ENCODE measurements at places on chromosomes 4 and X.
A peak's percentile ranks its signal among the peaks of the same experiment; 100 is the strongest.

DNA sequence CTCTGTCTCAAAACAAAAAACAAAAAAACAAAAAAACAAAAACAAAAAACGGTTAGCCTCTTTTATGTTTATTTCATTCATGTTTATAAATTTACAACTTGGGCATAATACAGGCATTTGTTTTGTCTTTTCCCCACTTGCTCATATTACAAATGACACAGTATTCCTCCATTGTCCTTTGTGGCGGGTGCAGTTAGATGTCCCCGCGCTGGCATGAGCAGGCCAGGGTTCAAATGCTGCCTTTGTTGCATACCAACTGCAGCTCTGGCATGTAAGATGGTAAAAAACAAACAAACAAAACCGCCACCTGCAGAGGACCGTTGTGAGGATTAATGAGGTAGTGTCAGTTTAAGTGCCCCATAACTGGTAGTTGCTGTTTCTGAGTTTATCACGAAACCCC, 16.1 kb upstream of the HPF1 start:
- no peak for DNase-seq

GRCh38 chr4:147599769-147600168, 17.4 kb upstream of the TMEM184C start:
- DNase-seq, result no peak

- no peak for DNase-seq
These were observed 640.1 kb upstream of the AADAT start for GRCh38 chr4:170729897-170730296.

GRCh38 chr4:25092139-25092538, 61.4 kb upstream of the LGI2 start:
- DNase-seq, result no peak

GRCh38 chr4:57628004-57628403, 517.8 kb upstream of the IGFBP7 start:
- no peak for DNase-seq

DNA sequence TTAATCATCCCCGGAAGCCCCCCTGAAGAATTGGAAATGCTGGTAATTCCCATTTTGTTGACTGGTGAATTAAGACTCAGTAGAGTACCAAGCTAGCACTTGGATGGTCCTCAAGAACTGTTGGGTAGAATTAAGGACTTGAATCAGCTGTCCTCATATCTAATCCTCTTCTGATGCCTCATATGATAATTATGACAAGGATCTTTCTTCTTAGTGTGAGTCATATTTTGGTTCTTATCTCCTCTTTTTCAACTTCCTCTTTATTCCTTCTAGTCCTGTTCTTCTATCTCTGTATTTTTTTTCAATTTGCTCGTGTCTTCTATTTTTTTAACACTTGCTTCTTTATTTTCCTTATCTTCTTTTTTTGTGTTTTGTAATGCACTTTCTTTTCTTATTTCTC, 206.3 kb upstream of the ANXA3 start:
- DNase-seq, result no peak

DNA sequence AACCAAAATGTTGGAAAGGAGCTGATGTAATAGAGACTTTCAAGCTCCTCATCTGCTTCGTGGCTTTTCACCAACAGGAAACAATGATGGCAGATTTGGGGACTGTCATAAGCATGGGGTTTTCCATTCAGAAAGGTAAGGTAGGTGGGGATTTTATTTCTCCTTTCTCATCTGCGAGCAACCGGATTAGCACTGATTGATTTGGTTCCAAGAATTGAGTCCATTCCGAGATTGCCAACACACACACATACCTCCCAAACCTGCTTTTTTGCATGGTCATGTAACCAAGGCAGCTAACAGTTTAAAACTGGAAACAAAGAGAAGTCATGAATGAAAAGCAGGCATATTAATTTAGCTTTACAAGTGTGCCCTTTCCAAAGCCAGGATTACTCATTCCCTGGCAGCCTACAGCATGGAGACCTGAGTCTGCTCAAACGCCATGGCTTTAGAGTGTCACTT, 63.0 kb upstream of the LNX1 start:
- DNase-seq, result no peak

DNA sequence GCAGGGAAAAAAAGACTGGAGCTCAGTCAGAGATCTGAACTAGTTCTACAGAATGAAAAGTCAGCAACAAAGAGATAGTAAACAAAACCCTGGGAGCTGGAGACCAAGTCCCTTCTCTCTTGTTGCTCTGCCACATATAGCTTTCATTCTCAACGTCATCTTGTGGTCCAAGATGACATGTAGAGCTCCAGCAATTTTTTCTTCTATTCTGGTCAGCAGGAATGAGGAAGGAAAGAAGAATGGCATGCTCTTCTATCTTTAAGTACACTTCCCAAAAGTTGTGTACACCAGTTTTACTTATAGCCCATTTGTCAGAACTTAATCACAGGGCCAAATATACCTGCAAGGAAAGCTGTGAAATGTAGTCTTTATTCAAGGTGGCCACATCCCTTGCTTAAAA, 45.6 kb downstream of the RAP2C start:
- DNase-seq, result no peak

GRCh38 chr4:1683261-1683735, 815 bp downstream of the FAM53A start:
- no peak for DNase-seq

- no peak for DNase-seq
These were observed 36.5 kb downstream of the EFNB1 start for GRCh38 chrX:68865300-68865699.

GRCh38 chrX:10110984-10111363, 45.8 kb upstream of the CLCN4 start:
- no peak for DNase-seq

- DNase-seq, result no peak
These were observed 276.4 kb downstream of the IL15 start for GRCh38 chr4:141912831-141913230.

DNA sequence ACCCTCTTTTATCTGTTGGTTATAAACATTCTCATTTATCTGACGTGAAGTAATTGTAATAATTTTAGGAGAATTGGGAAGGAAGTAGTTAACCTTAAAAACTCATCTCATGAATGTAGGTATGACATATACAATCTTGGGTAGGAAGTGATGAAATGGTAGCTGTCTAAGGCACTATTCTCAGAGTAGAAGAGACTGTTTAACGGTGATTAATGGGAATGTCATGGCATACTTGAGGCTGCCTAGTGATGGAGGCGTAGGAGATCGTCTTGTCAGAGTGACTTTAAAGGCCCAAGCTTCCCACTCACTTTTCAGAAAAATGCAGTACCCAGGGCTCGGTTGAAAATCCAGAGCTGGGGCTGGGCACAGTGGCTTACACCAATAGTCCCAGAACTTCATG, 19.4 kb upstream of the AGA start:
- no peak for DNase-seq

- DNase-seq, result no peak
These were observed 39.8 kb upstream of the MID1 start for GRCh38 chrX:10660171-10660570.

DNA sequence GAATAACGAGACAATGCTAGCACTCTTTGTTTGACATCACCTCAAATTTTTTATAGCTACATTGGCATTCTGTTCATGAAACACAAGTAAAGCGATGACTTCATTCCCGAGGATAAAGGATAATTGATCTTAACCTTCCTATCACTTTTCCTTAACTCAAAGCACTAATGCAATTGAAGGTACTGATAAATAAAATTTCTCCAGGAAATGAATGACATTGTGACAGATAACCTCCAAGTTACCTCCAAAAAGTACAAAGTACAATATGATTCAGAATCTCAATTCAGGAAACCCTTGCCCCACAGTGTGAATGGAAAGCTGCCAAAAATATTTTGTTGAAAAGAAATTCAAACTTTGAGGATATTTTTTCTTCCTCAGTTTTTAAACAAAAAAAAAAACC, 1.8 kb downstream of the PRSS12 start:
- DNase-seq, result no peak

DNA sequence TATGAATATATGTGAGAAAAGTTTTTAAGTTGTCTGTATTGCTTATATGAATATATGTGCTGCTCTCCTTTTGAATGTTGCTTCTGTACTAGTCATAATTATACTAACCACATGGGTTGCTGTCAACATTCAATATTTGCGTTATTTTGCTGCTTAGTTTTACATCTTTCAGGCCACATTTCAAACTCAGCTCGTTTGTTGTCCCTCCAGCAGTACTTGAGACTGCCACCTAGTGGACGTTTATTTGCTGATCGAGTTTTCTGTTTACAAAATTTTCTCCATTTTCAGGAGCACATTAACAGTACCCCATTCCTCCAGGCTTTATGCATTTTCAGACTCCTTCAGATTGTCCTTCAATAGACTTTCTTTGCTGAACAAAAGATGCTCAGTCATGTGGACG, 75.8 kb downstream of the NUDT11 start:
- DNase-seq, result no peak

- DNase-seq, result no peak
These were observed 48.1 kb upstream of the HMX1 start for GRCh38 chr4:8919651-8920288.

GRCh38 chr4:145186729-145187128, 6.3 kb upstream of the OTUD4 start:
- DNase-seq, result no peak

DNA sequence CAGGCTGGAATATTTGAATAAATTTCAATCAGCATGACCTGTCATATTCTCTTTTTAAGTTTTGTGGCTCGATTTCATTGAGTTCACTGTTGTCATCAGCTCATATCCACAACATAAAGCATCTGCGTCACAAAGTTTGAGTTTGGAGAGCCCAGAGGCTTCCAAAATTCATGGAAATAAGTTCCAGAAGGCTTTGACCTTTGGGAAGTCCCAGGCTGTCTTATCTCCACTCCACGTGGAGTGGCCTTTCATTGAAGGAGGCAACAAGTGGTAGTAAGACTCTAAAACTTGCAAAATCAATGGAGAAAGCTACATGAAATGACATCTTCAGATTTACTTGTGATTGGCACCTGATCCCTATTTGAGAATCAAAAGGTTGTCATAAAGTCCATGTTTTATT, 54.1 kb upstream of the UNC5C start:
- no peak for DNase-seq

DNA sequence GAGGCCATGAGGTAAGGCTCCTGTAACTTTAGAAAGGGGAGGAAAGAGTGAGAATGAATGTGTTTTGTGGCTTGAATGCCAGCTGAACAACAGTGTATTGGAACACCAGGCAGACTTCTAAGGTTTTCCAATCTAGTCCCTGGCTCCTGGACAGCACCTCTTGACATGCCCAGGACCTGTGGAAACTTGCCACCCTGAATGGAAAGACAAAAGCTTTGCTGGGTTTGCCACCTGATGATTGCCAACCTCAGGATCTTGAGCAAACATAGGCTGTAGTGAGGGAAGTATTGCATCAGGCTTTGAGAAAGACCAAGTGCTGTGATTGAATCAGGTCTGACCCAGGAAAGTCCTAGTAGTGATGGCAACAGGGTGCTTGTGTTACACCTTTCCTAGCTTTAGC, 1393.1 kb upstream of the DIAPH2 start:
- DNase-seq, result no peak

GRCh38 chr4:43682551-43682950, 766.1 kb downstream of the KCTD8 start:
- no peak for DNase-seq

- DNase-seq, result no peak
These were observed 128.0 kb downstream of the SNCA start for GRCh38 chr4:89708903-89709421.

DNA sequence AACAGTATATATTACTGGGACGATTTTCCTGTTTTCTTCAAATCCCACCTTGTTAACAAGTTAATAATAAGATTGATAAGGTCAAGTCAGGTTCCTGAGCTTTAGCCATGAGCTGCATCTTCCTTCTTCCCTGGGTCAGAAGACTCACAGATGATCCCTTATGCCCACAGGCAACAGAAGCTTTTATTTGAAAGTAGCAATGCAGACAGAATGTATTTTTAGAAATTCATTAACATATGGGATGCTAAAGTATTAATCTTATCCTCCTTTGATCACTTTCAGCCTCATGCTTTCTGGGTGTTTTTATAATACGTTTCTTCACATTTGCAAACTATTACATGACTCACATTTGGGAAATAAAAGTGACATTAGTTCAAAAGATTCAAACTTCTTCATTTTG, 42.0 kb upstream of the MXRA5 start:
- no peak for DNase-seq

- DNase-seq, result no peak
These were observed 123.5 kb upstream of the BMPR1B start for GRCh38 chr4:94634271-94634670.

GRCh38 chrX:38717871-38718270, 83.4 kb upstream of the MID1IP1 start:
- DNase-seq, result peak; percentile 14

GRCh38 chrX:13967636-13968035, 62.1 kb downstream of the GEMIN8 start:
- no peak for DNase-seq

DNA sequence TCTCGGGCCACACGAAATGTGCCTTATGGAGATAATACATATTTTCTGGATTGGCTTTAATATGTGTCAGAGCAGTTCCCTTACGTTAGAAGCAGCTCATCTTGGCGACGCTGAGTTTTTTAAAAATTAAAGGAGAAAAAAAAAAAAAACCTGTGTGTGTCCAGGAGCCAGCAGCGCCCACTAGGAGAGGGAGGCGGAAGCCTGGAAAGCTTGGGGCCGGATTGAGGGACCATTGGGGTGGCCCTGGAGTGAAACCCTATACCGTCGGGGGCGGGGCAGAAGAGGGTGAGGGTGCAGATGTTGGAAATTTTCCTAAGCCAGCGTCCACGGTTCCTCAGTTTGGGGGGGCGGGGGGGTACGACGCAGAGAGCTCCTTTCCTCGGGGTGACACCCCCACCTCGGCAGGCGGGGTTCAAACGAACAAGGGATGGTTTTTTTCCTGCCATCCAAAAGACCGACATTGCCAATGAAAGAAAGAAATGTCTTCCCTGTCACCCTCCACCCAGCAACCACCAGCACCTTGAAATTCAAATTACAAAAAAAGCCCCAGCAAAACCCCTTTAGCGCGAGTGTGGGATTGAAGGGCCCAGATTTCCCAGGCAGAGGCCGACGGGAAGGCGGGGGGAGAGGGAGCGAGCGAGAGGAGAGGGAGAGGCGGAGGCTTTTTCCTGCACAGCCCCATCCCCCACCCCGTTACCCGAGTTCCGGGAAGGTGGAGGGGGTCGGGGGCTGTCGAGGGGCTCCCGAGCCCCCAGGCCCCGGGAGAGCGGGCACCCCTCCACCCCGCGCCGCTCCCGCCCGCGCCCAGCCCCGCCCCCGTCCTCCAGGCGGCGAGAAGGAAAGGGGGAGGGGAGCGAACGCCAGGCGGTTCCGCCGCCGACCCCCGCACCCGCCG, 859 bp downstream of the SMARCA1 start:
- peak; percentile 38 for DNase-seq

DNA sequence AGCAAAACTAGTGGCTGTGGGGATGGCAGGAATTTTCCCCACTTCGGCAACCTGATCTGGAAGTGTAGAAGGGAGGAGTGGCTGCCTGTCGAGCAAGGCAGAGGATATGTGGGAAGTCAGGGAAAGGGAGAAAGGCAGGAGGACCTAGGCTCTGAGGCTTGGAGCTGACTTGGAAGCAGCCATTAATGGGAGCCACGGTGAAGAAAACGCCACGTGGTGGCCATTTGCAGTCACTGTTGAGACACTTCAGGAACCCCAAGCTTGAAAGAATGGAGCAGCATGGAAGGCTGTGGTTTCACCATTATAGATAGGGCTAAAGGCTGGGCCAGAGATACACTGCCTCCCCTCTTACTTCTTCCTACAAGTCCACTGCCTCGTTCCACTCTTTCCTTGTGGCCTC, 41.8 kb upstream of the MAML3 start:
- DNase-seq, result no peak
